Hypothalamus (tissue), 51 donors: ENCODE measurements at places on chromosomes 4 and X.

GRCh38 chrX:77694491-77694890 lies 91.5 kb downstream of the ATRX start:
- DNase-seq, result no peak

DNA sequence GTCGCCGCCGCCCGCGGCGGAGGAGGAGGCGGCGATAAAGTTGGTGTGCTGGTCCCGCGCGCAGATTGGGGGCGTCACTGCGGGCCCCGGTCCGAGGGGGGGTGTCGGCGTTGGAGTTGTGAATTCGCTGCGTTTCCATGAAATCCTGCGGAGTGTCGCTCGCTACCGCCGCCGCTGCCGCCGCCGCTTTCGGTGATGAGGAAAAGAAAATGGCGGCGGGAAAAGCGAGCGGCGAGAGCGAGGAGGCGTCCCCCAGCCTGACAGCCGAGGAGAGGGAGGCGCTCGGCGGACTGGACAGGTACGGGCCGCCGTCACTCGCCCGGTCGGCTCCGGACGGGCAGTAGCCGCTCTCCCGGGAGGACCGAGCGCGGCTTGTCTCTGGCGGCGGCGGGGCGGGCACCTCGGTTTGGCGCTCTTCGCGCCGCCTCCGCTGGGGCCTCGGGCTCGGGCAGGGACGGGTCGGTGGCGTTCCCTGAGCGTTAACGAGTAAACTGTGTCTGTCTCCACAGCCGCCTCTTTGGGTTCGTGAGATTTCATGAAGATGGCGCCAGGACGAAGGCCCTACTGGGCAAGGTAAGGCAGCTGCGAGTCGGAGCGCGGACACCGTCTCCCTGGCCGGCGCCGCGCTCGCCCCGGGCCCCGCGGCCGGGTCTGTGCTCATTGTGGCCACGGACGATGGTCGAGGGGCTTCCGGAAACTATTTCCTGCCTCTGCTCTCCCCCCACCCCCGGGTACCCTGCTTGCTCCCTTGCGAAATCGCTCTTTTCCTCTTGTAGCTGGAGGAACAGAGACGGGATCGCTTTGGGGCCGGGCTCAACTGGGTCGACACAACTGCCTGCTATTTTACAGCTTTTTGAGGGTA lies 658 bp downstream of the KDM6A start:
- DNase-seq, result no peak

- no peak for DNase-seq
These were observed 12.7 kb downstream of the WFS1 start for GRCh38 chr4:6282314-6282771.

DNA sequence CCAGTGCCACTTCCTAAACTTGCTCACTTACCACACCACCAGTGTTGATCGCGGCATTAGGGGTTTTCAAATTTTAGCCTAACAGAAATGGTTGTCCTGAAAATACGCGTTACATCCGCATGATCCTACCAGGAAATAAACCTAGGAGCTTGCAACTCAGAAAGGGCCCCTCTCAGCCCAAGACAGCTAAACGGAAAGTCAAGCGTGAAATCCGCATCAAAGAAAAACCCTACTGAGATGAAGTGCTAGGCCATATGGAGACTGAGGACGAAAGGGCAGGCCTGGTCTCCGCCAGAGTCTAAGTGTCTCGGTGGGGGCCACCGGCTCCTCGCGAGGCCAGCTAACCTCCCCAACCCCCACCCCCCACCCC lies 626 bp downstream of the YTHDC1 start:
- no peak for DNase-seq

DNA sequence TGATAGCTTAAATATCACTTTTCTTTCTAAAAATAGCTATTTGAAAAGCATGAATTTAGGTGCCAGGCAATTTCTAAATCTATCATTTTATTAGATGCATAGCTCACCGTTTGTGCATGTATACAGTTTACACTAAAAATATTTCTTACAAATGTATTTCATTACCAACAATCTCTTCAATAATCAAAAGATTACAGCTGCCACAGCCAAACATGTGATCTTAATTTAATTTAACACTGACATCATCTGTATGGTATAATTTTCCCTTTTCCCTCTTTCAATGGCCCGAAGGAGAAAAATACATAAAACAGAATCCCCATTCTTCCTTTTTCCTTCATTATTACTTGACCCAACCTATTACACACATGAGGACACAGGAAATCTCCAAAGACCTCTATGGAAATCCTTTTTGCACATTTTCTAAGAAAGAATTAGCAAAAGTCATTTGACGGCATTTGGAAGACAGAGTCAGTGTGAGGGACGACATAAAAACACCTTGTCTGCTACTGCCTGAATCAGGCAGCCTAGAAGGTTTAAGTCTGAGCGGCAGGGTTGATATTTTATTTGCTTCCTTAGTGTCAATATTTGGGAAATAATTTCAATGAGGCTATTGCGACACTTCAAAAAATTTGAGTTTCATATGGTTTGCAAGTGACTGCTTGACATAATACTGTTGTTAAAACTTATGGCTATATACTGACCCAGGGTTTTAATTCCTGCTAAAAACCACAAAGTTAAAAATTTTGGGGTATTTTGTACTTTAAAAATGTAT lies 111.2 kb downstream of the TTC29 start:
- no peak for DNase-seq

DNA sequence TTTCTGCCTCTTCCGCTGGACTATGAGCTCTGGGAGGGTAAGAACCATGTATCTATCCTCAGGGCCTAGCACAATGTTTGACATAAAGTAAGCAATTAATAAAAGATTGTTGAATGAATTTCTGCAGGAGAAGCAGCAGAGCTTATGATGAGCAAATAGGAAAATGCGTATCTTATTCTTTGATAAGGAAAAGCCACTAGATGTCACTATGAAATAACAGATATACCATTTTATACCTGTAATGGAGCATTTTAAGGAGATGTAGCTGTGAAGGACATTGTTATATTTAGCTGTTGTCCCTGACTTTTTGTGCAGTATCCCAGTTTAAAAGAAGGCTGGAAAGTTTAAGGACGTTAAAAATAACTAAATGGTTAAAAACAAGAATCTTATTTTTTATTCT lies 147.2 kb upstream of the MBNL3 start:
- DNase-seq, result no peak

DNA sequence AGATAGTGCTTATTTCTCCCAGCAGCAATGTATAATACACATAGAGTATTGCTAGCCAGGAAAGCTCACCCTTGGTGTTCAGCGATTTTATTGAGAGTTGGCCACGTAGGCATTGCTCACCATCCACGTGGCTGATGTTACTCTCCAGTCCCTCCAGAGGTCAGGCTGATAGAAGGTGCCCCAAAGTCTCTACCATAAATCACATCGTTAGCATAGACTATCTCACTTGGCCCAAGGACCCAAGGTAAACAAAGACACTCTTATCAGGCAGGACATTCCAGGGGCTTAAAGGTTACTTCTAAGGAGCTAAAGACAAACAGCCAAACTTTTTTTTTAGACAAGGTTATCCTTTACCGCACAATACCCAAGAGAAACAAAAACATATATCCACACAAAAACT lies 30.3 kb upstream of the RGN start:
- no peak for DNase-seq

DNA sequence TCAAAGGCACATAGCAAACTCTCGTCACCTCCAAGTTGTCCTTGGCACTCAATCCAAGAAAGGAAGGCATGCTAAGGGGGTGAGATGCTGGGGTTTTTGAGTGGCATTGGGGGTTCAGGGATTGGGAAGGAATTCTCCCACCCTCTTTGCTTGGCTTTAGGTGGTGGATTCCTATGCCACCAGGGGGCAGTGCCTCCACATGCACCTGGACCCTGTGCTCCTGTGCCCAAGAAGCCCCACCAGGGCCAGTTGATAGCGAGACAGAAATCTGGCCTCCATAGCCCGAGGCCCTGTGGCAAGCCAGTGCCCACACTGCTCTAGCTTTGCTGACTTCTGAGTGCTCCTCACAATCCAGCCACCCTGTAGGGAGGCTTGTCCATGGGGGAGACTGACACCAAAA lies 2.0 kb upstream of the FATE1 start:
- DNase-seq, result no peak

DNA sequence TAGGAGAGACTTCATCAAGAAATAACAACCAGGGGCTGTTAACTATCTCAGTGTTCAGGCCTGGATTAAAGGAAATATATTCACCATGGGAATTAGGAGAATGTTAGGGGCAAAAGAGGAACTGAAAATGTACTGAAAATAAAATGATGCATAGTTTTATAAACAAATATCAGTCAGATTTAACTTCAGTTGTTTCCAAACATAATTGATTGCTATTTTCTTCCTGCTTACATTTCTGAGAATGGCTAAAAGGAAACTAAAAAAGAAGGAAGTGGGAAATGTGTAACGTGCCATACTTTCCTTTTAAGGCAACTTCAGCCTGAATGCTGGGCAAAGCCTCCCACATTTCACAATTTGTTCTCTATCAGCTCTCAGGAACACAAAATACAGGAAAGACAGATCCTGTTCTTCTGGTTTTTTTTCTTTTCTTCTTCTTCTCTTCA lies 178.1 kb downstream of the MAML3 start:
- no peak for DNase-seq

GRCh38 chr4:118353534-118354030 lies 779 bp upstream of the PRSS12 start:
- DNase-seq, result no peak

GRCh38 chr4:38591617-38592337 lies 72.2 kb upstream of the KLF3 start:
- no peak for DNase-seq

DNA sequence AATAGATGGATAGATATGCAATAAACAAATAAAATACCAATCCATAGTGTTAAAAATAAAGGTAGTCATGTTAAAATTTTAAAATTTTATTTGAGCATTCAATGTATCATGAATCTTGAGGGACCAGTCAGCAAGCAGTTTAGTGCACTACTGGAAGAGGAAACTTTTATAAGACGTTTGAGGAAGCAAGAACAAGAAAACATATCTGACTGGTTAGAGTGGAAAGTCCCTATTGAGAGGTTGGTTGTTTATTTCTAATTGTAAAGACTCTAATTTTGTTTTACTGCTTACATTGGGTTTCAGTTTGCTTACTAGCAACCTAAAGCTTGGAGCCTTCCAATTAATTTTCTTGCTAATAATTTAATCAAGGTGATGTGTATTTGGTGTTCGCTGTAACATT lies 786.2 kb downstream of the RAB28 start:
- no peak for DNase-seq

GRCh38 chrX:46642145-46642544 lies 68.6 kb downstream of the CHST7 start:
- no peak for DNase-seq

GRCh38 chr4:123588631-123589241 lies 192.1 kb downstream of the SPRY1 start:
- DNase-seq, result no peak

GRCh38 chrX:47179221-47179927 lies 14.3 kb upstream of the UBA1 start:
- peak; percentile 18 for DNase-seq

DNA sequence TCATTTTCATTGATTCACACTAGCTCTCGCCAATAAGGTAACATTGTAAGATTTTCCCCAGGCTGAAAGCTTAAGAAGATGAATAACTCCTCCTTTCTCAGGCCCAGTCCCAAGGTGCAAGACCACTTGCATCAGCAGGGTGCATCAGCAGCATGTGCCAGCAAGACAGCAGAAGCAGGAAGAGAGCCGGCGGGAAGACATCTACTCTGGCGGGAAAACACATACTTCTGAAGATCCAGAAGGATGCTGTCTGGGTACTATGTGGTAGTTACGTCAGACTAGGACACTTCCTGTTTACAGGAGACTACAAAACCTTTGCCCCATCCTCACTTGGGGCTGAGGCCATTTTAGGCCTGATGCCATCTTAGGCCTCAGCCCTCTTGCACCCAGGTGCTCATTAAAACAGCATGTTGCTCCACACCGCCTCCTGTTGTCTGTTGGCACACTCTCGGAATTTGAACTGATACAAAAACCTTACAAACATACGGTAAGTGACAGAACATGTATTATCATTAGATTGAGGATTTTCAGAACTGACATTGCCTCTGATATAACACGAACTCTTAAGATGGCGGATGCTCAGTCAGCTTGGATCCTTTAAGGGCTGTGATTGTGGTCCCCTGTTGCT lies 886.5 kb upstream of the EPHA5 start:
- no peak for DNase-seq

GRCh38 chr4:113610537-113610936 lies 151.0 kb downstream of the CAMK2D start:
- DNase-seq, result no peak

DNA sequence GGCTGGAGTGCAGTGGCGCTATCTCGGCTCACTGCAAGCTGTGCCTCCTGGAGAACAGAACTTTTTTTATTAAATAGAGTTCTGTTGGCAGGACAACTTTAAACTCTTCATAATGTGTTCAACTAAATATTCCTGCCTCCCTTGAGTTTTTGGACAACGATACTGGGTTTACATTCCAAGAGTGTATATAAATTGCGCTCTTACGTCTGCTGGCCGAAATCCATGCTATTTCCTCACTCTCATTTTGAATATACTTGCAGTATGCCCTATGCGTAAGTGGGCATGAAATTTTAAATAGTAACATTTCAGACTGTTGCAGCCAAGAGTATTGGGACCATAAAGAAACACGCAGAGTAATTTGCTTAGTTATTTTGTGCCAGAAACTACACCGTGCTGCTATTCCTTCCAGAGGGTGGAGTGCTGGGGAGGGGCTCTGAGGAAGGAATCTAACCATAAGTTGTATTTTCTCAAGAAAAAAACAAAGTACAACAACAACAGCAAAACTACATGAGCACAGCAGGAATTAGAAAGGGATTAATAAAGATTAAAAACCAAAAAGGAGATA lies 480.0 kb downstream of the NLGN4X start:
- no peak for DNase-seq

GRCh38 chr4:52288212-52288855 lies 237.2 kb downstream of the SPATA18 start:
- DNase-seq, result no peak

GRCh38 chrX:9233141-9233540 lies 199.2 kb upstream of the FAM9B start:
- no peak for DNase-seq

GRCh38 chrX:138775517-138775916 lies 64.0 kb upstream of the FGF13 start:
- DNase-seq, result no peak

GRCh38 chr4:90246816-90247215 lies 119.6 kb downstream of the CCSER1 start:
- DNase-seq, result no peak

GRCh38 chrX:82742351-82742750 lies 765.7 kb upstream of the POU3F4 start:
- no peak for DNase-seq

- no peak for DNase-seq
These were observed 22.9 kb downstream of the TSC22D3 start for GRCh38 chrX:107752714-107753113.

DNA sequence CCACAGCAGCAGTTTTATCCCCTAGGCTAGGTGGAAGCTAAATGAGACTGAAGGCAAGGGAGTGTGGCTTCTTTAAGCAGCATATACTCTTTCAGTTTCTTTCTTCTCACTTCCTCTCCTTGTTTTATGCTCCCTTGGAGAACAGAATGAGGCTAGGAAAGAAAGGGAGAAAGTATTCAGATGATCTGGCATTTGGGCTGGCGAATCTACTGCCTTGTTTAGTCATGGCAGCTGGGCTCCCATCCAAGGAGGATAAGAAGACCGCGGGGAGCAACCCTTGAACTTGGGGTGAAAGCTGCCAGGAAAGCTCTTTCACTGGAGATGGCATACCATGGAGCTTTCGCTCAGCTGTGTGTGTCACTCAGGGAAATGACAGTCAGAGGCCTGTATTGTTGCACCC lies 72.1 kb downstream of the ARHGEF38 start:
- DNase-seq, result no peak

GRCh38 chr4:122536001-122536400 lies 79.5 kb upstream of the IL2 start:
- no peak for DNase-seq

- DNase-seq, result no peak
These were observed 346.2 kb downstream of the MAGEB5 start for GRCh38 chrX:26562156-26562555.

GRCh38 chr4:132382243-132382642 lies 766.9 kb upstream of the PCDH10 start:
- DNase-seq, result no peak
